Activated CD8-positive, alpha-beta memory T cell treated with anti-CD3 and anti-CD28 coated beads, Interleukin-2, amount 50 U/mL, for 4 hours (primary cell): ENCODE measurements at places on chromosomes 12 and 14.

DNA sequence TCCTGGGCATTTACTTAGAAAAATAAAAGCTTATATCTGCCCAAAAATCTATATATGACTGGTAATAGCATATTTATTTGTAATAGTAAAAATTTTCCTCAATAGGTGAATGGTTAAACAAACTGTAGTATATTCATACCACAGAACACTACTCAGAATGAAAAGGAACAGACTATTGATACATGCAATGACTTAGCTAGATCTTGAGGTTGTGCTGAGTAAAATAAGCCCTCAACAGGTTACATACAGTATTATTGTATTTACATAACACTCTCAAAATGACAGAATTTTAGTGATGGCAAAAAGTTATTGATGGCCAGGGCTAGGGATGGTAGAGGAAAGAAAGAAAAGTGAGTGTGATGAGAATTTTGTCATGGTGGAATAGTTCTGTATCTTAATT, 178.4 kb downstream of the BMP4 start:
- DNase-seq, result no peak

- no peak for DNase-seq
These were observed 95.4 kb downstream of the PTPRO start for GRCh38 chr12:15417691-15418090.

- no peak for DNase-seq
These were observed 38.5 kb downstream of the RIN3 start for GRCh38 chr14:92552066-92552465.

GRCh38 chr14:32021341-32021740, 55.8 kb upstream of the ARHGAP5 start:
- no peak for DNase-seq
